Vagina (tissue), 2 donors: ENCODE measurements at places on chromosomes 5 and 9.

GRCh38 chr9:87944096-87944495 is 26.3 kb downstream of the SPATA31C1 start:
- no peak for DNase-seq

DNA sequence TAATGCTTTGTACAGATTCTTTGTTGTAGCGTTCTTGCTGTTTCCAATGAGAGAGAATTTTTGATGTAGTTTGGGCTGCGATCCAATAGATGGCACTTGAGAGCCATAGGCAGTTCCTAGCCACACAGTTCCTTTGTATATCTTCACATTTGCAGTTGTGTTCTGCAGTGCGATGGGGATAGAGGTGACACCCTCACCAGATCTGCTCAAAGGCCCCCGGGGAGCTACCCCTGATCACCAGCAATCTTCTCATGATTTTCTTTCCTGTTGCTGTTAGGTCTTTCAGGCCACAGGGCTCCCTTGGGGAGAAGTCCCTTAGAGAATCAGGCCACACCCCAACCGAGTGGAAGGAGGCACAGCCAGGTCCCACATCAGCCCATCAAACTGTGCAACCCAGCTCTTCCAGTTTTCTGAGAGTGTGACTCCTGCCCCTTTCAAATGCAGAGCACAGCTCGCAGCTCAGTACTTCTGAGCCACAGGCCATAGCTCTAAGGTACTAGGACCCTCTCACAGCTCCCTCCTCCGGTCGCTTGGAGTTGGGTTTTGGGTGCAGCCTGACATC is 353.7 kb downstream of the SLCO4C1 start:
- DNase-seq: no peak

DNA sequence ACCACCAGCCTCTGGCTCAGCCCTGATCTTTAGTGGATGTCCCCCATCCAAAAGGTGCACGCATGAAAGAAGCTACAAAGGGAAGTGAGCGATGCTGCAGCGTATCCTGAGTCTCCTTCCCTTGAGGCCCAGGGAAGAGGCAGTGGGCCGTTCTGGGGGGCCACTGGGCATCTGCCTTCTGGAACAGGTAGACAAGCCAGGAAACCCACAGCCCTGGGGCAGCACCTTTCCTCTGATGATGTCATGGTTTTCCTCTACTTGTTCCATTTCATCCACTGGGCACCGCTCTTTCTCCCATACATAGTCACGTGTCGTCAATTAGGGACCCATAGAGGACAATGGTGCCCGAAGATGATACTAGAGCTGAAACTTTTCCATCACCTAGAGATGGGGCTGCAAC is 194.0 kb upstream of the IRX1 start:
- no peak for DNase-seq

DNA sequence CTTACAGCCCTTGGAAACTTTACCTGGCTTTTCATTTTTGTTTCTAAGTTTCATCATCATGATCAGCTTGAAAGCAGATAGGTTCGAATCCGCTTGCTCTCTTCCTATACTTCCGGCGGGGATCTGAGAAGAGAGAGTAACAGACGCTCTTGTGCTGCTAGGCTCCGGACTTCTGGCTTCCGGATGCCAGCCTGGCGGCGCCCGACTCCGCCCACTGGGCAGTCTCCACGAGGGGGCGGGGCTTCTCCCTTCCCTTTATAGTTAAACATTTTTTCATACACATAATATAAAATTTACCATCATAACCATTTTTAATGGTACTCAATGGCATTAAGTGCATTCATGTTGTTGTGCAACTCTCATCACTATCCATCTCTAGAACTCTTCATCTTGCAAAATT is 49.5 kb upstream of the ELOVL7 start:
- no peak for DNase-seq

DNA sequence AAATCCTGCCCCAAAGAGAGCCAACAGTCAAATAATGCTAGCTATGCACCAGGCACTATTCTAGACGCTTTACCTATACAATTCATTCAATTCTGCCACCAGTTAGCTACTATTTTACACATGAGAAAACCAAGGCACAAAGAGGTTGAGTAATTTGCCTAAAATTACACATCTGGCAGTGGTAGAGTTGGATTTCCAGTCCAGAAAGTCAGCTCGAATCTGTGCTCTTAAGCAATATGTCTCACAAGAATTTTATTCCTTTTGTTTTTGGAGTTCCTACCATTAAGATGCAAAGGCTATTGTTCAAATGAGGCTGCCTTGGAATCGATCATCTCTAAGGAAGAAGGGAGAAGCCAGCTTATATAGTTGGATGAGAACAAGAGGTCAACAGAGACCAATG is 256.9 kb upstream of the RASA1 start:
- DNase-seq: no peak
